ENCODE measurements at places on chromosomes 3 and 15.
A peak's percentile ranks its signal among the peaks of the same experiment; 100 is the strongest.

- no peak for DNase-seq
Observed at GRCh38 chr3:24242012-24242698, 252.5 kb downstream of the THRB start.

DNA sequence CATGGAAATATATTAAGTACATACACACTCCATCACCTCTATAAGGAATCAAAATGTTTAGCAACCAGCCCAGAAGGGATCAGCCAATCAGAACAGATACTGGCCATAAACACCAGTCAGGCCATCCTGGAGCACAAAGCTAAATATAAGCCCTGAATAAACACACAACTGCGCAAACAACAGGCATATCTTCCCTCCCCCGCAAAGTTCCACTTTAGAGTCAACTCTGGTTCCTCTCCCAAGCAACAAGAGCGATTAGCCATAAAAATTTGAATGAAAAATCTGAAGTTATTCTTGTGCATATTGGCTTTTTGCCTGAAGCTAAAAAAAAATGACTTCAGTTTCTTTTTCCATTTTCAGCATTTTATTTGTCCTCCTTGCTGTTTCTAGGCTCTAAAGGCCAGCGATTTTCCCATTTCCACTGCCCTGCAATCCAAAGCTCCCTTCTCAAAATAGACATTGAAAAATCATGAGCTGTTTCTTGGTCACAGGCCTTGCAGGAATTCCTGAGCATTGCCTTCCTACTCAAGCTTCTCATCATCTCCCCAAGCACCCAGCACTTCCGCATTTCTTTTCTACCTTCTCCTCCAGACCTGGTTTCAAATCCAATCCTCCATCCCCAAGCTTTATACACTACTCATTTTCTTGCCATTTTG, 247.9 kb downstream of the ZMAT3 start:
- peak; percentile 14 for DNase-seq

- DNase-seq: no peak
Observed at GRCh38 chr3:101273156-101273555, 47.2 kb downstream of the IMPG2 start.

- DNase-seq: no peak
Observed at GRCh38 chr3:48423883-48424695, 5.8 kb downstream of the PLXNB1 start.

- no peak for DNase-seq
Observed at GRCh38 chr15:63136742-63137141, 15.1 kb downstream of the LACTB start.

GRCh38 chr3:55357796-55358195, 129.3 kb downstream of the WNT5A start:
- no peak for DNase-seq

- DNase-seq: no peak
Observed at GRCh38 chr3:151563305-151563704, 102.4 kb upstream of the IGSF10 start.

GRCh38 chr15:45637552-45638033, 2.8 kb downstream of the SQOR start:
- DNase-seq: peak; percentile 71

GRCh38 chr3:87507753-87508152, 231.4 kb upstream of the POU1F1 start:
- no peak for DNase-seq

DNA sequence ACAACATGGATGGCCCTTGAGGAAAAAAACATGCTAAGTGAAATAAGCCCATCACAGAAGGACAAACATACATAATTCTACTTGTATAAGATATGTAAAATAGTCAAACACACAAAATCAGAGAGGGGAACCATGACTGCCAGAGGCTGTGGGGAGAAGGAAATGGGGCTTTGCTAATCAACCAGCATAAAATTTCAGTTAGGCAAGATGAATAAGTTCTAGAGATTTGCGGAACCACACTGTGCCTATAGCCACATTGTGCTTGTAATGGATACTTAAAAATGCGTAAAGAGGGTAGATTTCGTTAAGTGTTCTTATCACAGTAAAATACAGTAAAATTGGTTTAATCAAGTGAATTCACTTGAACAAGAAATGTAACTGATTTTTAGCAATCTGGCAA, 33.7 kb upstream of the SPTBN5 start:
- no peak for DNase-seq
